Inflammatory macrophage treated with lipopolysaccharide for 1 hour (primary cell): ENCODE measurements at places on chromosomes 7 and 10.
A peak's percentile ranks its signal among the peaks of the same experiment; 100 is the strongest.

GRCh38 chr7:98252425-98253054, 508 bp upstream of the TECPR1 start:
- no peak for DNase-seq

DNA sequence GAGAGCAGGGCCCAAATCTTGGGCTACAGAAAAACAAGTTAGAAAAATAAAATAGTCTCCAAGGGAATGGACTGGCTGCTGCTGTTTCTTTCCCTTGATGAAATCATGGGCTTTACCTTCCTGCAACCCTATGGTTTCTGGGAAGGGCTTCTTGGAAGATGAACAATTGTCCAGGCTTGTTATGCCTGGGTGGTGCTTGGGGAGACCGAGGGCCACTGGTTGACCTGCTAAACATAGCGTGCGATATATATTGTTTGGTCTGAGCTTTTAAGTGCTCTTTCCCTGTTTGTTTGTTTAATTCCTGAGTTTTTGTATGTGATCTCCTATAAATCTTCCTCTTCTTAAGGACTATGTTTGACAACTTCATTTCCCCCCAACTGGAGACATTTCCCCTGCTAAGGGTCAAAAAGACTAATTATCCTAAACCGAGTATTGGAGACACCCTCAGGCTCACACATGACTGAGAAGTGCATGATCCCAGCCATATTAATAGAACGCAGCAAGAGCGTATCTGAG, 37.9 kb downstream of the SLC25A28 start:
- DNase-seq = no peak

- no peak for DNase-seq
Observed at GRCh38 chr10:62224606-62225005, 44.0 kb downstream of the RTKN2 start.

- no peak for DNase-seq
Observed at GRCh38 chr10:3109633-3110032, 42.3 kb downstream of the PFKP start.

DNA sequence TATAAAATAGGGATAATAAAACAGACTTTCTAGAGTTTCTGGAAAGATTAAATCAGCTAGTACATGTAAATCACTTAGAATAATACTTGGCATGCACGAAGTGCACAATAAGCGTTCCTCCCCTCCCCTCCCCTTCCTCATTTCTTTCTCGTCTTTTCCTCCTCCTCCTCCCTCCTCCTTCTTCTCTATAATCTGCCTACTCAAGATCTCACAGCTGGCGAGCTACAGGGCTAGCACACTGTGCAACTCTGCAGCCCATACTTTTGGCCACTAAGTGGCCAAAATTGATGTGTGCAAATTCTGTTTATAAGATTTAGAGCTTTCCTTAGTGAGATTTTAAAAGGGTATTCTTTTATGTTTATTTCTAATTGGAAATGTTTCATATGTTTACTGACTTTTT, 565.3 kb downstream of the PHTF2 start:
- no peak for DNase-seq

GRCh38 chr10:62724465-62724864, 80.1 kb upstream of the ADO start:
- DNase-seq = no peak

DNA sequence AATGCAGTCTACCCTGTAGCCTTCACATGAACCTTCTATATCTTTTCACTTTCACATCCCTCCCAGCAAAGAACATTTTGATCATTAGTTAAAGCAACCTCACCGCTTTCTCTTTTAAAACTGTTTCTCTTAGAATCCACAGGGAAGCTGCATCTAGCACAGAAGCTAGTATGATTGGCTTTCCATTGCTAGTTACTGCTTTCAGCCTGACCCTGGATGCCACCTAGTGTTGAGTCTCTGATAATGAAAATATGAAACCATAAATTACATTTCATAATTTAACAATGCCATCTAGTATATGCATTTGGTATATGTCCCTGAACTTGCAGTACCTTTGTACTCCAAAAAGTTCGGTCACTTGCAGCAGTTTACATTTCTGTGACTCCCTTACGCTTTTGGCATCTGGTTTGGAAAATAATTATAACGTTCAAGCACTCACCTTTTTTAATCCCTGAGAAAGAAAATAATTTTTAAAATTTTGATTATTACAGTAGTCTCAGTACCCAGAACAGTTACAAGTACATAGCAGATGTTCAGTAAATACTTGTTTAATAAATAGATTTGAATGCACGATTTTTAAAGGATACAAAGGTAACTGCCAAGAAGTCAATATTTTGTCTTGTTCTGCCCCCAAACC, 22.7 kb downstream of the CISD1 start:
- DNase-seq = peak; percentile 67

- DNase-seq = peak; percentile 31
Observed at GRCh38 chr7:3301831-3302618, 973 bp downstream of the SDK1 start.

DNA sequence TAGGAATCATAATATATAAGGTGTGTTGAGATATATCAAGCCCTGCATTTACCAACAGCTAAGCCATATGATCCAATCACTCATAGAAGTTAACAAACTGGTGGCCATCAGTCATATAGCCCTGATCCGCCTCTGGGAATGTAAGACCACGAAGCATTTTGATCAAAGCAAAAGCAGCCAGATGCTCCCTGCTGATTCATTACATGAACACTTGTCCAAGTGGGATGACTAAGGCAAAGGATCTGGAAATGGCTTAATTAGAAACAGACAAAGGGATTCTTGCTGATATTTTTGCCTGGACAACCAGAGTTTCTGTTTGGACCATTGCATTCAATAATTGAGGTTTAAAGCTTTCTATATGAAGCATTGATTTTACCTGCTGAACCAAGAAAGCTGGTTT, 535.5 kb downstream of the GPAM start:
- no peak for DNase-seq

DNA sequence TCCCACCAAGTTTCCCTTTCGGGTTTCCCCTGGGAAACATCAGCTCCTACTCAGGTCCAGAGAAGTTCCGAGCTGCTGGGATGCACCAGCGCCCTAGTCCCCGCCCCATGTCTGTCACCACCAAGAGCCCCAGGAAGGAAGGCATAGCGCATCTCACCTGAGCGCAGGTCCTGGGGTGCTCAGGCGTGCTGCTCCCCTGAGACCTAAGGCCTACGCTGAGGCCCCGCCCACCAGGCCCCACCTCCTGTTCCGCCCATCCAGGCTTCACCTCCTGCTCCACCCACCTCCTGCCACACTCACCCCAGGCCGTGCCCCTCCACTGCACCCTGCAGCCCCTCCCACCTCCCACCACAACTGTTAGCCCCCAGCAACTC, 1.2 kb upstream of the TFR2 start:
- DNase-seq = no peak

- no peak for DNase-seq
Observed at GRCh38 chr7:2913760-2914387, 69.8 kb upstream of the GNA12 start.

DNA sequence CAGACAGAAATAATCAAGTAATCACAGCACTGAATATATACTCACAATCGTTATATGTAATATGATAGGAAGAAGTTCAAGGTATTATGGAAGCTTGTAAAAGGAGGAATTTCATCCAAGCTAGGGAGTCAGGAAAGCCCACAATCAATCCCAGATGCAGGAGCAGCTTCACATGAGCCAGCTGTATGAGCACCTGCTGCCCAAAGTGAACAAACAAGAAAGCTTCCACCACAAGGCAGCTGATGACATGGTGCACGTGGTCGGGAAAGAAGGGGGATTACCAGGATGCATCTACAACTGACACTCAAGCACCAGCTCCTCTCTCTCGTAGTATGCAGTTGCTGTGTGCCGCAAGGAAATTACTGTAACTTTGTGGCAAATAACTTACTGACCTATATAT, 225.2 kb downstream of the XPNPEP1 start:
- no peak for DNase-seq

GRCh38 chr10:123570051-123570897, 95.9 kb upstream of the GPR26 start:
- DNase-seq = no peak

GRCh38 chr10:93150289-93150688, 76.6 kb downstream of the CYP26A1 start:
- peak; percentile 64 for DNase-seq

GRCh38 chr10:27147701-27148100, 6.5 kb downstream of the YME1L1 start:
- DNase-seq = no peak

DNA sequence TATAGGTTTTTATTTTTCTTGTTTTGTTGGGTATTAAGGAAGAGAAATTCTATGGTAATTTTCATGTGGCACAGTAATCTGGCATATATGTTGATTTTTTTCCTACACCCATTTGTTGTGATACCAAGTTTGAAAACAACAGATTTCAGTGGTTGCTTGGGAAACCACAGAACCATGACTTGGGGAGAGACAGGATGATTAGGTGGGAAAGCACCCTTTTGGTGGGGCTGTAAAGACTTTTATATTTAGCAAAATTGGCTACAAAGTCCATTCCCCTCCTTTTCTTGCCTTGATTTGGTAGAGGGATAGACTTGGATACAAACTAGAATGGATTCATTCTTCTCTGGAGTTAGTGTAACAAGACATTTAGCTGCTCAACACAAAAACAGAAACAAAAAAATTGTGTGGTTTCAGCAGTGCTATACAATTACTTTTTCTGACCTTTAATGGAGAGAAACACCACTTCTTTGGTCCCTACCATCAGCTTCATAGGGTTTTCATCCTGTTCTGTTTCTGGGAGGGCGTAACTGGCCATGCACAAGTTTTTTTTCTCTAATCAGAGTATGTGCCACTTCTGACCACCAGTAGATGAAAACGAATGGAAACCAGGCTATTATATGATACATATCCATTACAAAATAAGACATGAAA, 52.7 kb downstream of the FIGNL1 start:
- peak; percentile 65 for DNase-seq

- DNase-seq = no peak
Observed at GRCh38 chr10:1059902-1060301, 3.7 kb downstream of the WDR37 start.

GRCh38 chr7:7897949-7898515, 70.6 kb upstream of the GLCCI1 start:
- DNase-seq = no peak

DNA sequence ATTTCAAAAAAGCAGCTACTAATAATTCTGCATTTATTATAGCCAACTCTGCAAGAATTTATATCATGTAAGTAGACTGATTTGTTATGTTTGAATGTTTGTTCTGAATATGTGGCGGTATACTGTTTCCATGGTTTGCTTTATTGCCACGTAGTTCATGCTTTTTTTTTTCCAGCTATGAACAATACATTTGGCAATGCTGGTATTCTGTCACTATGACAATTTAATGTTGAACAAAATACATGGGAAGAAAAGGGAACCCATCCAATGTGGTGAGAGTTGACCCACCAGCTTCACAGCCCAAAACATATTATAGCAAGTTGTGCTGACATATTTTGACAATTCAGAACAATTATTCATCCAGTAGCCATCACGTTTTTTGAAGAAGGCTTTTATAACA, 145.6 kb downstream of the CCDC71L start:
- no peak for DNase-seq

- no peak for DNase-seq
Observed at GRCh38 chr7:78770422-78771410, 682.8 kb downstream of the MAGI2 start.

DNA sequence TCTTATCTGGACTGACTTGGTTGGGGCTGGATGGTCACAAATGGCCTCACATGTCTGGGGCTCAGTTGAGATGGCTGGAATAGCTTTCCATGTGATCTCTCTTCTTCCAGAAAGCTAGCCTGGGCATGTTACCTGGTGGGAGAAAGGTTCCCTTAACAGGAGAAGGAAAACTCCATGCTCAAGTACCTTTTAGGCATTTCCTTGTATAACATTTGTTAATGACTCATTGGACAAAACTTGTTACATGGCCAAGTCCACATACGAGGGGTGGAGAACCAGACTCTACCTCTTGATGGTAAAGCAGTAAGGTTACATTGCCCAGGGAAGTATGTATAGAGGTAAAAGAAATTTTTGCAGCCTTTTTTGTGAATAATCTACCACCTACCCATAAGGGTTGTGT, 826.4 kb downstream of the LRMDA start:
- no peak for DNase-seq
